ENCODE measurements at places on chromosomes 6 and 20. TPM values are rescaled to one million over a fixed set of nuclear protein-coding genes. Genes with fewer than 3 reads are reported as not detected.
A peak's percentile ranks its signal among the peaks of the same experiment; 100 is the strongest.

- no peak for DNase-seq
Observed at GRCh38 chr20:61664556-61665320, 400.9 kb downstream of the TAF4 start.

DNA sequence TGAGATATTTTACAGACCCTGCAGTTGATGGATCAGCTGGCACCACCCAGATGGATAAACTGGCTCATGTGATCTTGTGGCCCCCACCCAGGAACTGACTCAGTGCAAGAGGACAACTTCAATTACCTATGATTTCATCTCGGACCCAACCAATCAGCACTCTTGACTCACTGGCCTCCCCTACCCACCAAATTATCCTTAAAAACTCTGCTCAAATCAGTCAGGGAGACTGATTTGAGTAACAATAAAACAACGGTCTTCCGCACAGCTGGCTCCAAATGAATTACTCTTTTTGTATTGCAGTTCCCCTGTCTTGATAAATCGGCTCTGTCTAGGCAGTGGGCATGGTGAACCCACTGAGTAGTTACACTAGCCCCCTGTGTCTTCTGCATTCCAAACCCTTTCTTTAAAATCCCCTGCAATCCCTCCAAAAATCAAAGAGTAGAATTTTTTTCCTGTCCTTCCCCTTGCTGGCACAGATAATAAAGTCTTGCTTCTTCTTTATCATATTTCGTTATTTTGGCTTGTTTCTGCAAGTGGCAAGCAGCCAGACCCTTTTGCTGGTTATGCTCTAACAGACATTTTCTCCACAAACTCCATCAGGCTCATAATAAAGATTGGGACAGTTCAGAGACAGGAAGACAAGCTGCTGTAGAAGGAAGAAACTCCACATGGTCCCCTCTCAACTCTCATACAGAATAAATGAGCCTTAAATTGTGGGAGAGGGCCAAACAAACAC is 48.3 kb downstream of the OR2B6 start:
- DNase-seq, result no peak

DNA sequence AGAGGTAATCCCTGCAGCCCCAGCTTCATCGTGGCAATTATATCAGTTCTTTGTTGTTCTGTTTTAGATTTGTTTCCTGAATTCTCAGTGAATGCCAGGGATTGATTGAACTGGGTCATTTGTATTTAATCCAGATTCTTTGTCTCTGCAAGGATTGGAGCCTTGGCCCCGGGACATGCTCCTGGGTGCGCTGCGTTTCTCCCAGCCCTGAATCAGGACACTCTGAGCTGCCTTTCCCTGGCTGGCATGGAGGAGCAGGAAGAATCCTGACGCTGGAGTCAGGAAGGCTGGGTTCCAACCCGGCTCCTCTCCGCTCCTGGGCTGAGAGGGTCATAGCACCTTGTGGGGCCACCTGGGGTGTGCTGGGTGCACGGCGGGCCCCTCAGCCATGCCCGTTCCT is 545.6 kb downstream of the QKI start:
- peak; percentile 87 for DNase-seq

GRCh38 chr20:11850901-11851300 is 66.8 kb upstream of the BTBD3 start:
- no peak for DNase-seq

DNA sequence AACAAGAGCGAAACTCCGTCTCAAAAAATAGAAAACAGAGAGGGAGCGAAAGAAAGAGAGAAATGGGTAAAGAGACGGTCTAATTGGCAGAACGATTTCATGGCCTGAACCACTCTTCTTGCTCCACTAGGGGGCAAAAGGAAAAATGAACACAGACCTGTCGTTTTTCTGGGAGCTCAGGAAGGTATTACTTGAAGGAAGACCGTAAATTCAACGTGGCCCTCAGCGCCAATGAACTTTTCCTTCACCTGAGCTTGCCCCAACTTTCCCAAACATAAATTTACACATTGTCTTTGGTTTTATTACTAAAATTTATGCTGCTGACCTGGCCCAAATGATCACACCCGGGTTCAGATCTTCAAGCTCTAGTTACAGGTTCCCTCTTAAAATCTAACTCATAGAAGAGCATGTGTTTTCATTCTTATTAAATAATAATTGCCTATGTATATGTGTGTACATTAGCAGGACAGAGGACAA is 67.3 kb downstream of the ATP9A start:
- DNase-seq, result no peak

- DNase-seq, result no peak
Observed at GRCh38 chr6:81876971-81877370, 124.5 kb upstream of the TENT5A start.

DNA sequence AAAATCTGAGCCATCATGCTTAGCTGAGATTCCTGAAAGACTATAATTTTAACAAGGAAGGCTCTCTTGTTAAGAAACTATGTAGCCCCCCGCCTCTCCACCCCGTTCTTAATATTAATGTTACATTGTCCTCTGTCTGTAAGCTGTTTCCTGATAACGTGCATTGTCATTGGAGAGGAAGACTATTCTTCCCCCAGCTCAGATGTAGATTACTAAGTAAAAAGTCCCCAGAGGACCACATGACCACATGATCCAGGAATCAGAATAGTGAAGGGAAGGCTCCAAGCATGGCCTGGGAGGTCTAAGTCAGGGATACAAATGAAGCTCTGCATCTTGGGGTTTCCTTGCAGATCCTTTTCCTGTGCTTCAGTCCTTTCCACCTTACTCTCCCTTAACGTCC is 106.4 kb downstream of the JARID2 start:
- DNase-seq, result no peak

GRCh38 chr6:5472571-5472970 is 211.3 kb downstream of the FARS2 start:
- no peak for DNase-seq

The SGK2 gene
- 0.42 TPM for total RNA-seq

The C20orf96 gene
- total RNA-seq, result 2.5 TPM

The PRR18 gene
- total RNA-seq, result 0.23 TPM

The SEMG1 gene
- not detected for total RNA-seq

The HMGA1 gene
- total RNA-seq, result 27.2 TPM
